ENCODE measurements at places on chromosomes 13 and 19.

DNA sequence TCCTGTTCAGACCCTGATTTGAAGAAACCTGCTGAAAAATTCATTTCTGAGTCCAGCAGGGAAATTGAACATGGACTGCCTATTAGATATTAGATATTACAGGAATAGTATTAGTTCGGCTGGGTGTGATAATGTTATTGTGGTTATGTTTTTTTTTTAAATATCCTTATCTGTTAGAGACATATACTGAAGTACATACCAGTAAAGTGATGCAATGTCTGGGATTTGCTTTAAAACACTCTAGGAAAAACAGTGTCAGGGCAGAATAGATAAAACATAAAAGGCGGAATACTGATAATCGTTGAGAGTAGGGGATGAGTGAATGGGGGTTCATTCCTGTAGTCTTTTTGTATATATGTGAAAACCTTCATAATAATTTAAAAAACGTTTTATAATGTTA, 28.7 kb upstream of the AMER2 start:
- DNase-seq, result no peak

DNA sequence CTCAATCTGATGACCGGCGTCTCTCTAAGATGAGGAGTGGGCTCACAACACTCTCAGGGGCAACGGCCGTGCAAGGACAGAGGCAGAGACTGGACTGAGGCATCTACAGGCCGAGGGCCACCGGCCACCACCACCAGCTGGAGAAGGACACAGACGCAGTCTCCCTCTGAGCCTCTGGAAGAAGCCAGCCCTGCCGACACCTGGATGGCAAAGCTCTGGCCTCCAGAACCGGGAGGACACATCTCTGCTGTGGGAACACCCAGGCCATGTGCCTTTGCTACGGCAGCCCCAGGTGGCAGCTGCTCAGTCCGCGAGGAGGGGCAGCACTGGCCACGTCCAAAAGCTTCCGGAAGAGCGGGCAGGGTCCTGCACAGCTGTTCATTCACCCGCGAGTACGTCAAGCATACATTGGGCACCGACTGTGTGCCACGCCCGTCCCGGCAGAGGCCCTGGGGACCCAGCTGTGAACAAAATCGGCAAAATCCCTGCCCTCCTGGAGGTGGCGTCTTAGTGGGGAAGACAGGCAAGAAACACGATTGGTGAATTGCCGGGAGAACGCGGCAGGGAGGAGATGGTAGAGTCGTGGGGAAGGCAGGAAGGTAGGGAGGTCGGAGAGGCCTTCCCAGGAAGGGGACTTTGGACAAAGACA, 17.1 kb downstream of the C2CD4C start:
- DNase-seq, result no peak

DNA sequence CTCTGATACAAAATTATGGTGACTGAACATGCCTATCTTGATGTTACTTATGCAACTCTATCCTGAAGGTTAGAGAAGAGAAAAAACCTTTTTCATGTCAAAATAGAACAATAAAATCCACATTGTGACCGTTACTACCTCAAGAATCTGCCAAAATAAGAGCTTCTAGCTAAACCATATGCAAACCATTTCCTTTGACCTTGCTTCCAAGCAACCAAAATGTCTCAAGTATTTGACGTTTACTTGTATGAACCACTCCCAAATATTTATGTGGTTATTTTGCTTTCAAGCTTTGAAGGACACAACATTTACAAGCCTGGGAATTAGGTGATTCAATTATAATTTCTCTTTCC, 13.9 kb downstream of the FOXO1 start:
- no peak for DNase-seq

DNA sequence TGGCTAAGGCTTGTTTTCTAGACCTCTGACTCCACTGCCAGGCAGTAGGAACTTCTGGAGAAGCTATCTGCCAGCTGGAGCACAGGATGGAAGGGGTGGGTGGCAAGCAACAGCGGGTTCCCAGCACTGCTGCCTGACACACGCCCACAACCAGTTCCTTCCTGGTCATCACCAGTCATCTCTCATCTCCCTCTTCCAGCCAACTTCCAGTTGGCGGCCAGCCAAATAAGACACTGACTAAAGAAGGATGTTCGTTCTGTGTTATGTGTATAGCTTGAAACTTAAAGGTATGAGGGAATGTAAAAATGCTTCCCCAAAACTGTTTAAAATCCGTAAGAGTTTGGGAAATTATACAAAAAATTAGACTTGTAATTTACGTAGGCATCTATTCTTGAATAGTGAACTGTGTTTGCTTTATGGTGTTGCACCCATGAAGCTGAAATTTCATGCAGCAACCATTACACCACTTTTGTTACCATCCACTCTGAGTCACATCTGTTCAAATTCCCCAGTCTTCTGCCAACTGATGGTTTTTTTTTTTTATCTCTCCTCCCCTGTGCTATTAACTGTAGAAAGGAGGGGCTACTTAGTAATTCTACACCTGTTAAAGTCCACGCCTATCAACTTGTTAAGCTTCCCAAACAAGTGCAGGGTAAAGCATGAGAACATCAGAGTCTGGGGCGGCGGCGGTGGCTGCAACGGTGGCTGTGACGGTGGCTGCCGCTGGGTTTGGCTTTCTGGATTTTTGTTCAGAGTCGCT, 86.2 kb upstream of the FRY start:
- no peak for DNase-seq

GRCh38 chr19:48953141-48953540, 1.5 kb upstream of the BAX start:
- no peak for DNase-seq

- DNase-seq, result no peak
Observed at GRCh38 chr13:64397701-64398100, 2832.4 kb downstream of the PCDH9 start.

DNA sequence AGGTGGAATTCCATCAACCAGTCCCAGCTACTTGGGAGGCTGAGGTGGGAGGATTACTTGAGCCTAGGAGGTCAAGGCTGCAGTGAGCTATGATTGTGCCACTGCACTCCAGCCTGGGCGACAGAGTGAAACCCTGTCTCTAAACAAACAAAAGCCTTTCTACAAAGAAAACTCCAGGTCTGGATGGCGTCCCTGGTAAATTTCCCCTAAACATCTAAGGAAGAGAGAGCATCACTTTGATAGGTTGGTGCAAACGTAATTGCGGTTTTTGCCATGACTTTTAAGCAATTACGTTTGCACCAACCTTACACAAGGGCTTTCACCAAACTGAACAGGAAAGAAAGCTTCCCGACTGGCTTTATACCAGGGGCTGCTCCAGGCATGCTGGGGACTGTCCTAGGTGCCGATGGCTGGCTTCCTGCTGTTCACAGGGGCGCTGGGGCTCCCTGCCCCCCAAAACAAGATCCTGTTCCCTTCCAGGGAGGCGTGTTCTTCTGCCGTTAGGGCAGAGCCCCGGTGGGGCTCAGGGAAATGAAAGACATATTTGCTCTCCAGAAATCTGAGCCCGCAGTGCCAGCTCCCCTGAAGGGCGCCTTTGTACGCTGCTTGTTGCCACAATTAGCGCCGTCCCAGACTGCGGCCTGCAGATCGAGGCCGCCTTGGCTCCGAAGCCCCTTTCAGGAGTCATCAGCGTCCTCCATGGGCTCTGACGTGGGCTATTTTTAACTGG, 38.7 kb upstream of the KLF2 start:
- no peak for DNase-seq

GRCh38 chr19:13576726-13577125, 70.4 kb upstream of the CACNA1A start:
- no peak for DNase-seq

DNA sequence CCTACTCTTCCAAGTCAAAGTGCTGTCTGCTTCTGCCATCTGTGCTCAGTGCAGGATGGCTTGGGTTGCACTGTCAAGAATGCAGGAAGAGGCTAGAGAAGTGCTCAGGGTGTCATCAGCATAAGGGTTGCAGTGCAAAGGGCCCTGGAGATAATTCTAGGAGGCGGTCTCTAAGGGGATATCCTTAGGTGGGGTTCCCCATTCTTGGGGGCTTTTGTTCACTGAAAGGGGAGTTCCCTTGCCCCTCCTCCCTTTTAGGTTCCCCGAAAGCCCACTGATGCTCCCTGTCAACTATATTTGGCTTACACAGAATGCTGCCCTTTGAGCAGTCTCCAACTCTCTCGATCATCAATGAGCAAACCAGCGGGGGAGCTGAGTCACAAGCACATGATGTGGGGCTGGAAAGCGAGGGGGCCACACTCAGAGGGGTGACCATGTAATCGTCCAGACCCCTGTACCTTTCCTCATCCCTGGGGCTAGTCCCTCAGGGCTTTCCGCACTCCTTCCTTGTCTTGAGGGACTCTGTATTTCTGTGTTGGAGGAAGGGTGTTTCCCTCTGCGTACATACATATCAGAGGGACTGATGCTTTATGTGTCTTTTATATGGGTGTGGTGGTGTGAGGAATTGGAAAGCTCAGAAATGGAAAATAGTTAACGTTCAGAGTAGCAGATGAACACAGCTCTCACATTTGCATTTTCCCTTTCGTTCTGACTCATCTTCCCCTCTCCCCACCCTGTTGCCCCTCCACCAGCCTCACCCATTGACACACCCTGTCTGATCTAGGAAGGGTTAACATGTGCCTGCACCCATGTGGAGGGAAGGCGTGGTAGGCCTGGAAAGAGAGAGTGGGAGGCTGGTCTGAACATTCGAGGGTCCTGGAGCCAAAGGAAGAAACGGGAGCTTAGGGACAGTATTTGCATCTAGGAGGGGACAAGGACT, 6.7 kb downstream of the ZBTB32 start:
- no peak for DNase-seq

DNA sequence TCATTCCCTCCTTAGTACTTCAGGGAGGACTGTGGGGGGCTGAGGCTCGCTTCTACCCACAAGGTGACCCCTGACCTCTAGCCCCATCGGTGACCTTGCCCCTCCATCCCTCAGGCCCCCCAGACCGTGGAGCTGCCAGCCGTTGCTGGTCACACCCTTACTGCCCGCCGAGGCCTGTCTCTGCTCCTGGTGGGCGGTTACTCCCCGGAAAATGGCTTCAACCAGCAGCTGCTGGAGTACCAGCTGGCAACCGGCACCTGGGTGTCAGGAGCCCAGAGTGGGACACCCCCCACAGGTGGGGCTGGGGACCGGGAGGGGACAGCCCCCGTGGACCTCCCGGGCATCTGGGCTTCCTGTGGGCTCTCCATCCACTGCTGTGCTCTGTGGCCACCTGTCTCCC, 31.9 kb downstream of the MEGF8 start:
- DNase-seq, result no peak

DNA sequence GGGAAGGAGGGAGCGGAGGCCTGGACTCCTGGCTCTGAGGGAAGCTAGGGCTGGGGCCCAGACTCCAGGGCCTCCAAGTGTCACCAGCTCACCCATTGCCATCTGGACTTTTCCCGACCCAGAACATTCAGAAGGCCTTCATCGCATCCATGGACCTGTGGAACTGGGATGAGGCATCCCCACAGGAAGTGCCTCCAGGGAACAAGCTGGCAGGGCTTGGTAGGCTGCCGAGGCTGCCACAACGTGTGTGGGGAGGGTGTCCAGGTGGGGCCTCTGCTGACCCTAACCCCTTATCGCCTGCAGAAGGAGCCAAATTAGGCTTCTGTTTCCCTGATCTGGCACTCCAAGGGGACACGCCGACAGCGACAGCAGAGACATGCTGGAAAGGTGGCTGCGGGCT, 767 bp downstream of the ETV2 start:
- no peak for DNase-seq

DNA sequence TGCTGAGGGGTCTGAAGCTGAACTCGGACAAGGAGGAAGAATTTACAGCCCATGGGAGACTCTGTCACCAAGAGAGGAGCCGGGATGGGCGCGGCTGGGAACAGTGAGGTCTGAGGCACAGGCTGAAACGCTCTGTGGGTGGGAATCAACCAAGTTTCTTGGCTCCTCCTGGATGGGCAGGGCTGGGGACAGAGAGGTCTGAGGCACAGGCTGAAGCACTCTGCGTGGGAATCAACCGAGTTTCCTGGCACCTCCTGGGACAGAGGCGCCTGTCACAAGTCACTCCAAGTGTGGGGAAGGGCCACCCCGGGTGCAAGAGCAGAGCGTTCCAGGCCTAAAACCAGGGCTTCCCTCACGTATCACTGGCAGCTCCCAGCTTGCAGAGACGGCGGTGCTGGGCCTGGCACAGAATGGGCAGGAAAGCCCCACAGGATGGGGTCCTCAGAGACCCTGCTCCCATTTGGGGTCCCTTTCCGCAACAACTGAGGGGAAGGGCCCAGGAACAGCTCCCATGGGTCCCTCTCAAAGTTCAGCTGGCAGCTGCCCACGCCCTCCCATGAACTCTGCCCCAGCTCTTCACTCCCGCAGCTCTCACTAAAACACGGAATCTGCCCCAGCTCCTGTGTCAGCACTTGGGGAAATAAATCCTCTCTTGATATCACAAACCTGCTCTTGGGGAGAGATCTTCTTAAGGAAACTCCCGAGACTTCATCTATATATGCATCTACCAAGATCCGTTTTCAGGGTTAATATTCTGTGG, 18.5 kb downstream of the AP3D1 start:
- no peak for DNase-seq

All from T-cell (primary cell).